AG09309 (cell line): ENCODE measurements at places on chromosomes 6 and 20.

GRCh38 chr6:154907291-154907690, 87.8 kb upstream of the TIAM2 start:
- DNase-seq = no peak

DNA sequence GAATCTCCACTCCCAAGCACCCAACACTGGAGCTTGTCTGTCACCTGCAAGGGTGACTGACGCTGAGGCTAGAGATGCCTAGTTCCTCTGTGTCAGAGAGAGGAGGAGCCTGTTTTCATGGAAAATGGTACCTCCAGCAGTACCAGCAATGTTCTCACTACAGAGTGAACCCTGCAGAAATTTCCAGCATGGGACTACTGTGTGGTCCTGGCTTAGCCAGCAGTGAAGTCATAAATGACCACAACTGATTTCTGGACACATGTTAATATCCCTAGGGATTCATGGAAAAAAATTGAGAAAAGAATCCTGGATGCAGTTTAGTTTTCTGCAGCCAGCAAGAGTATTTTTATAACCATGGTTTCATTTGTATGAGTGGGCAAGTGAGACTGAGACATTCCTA, 468.1 kb downstream of the CD83 start:
- DNase-seq = no peak

- no peak for DNase-seq
Measured at GRCh38 chr20:16539280-16540021, 33.8 kb downstream of the KIF16B start.

GRCh38 chr6:44297063-44298038, 15.8 kb downstream of the AARS2 start:
- DNase-seq = no peak

DNA sequence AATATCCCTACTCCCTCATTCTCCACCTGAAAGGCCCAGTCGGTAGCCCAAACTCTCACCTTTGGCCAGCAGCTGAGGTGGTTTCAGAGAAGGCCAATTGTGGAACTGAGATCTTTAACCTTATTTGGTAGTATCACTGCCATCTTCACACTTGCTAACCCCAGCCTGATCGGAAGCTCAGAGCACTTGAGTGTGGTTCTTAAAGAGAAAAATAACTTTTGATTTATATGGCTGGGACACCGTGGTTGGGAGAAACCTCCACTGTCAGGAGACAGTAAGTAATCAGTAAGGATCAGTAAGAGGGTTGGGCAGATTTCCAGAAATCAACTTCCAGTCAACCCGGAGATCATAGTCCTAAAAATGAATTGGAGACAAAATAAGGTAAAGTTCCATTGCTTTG, 22.8 kb upstream of the PRSS16 start:
- DNase-seq = no peak

- no peak for DNase-seq
Measured at GRCh38 chr6:13432526-13433184, 54.7 kb downstream of the GFOD1 start.

- no peak for DNase-seq
Measured at GRCh38 chr6:168562576-168563151, 121.7 kb downstream of the SMOC2 start.

GRCh38 chr6:107658920-107659865, 164.9 kb downstream of the SCML4 start:
- no peak for DNase-seq

DNA sequence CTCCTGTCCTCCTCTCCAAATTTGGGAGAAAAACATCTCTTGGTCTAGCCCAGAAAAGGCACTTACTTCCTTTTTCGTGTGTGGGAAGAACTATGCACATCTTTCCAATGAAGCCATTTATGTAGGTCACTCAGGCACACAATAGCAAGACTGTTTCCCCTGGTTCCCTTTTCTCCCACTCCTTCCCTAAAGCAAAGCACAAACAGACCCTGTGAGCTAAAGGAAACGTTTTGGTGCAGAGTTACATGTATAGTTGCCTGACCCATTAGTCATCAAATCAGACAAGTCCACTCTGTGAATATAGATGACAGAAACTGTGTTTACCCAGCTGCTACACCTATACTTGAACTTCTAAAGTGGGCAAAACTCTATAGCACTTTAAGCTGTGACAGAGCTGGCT, 474.6 kb downstream of the COL12A1 start:
- DNase-seq = no peak

DNA sequence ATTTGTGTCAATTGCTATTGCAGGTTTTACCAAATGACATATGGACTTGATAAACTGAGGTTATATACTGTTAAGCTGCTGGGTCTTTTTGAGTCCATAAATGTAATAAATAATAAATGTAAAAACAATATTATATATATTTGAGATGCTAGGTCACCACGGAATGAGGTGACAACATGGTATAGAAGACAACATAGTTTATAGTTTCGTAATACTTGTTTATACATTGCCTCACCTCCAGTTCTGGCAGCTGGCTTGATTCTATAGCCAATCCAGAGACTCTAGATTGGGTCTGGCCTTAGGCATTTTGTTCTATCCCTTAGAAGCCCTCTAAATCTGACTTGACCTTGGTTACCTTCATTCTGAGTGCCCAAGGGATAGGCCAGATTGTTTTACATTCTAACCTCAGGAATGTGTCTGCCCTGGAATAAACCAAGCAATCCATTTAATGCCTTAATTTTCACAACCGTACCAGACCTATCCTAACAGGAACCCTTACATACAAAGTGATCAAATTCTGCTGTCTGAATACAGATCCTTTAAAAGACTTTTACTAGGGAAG, 61.5 kb upstream of the STXBP5 start:
- DNase-seq = no peak

GRCh38 chr6:103273048-103273447, 1586.7 kb downstream of the HACE1 start:
- no peak for DNase-seq

- DNase-seq = peak; percentile 17
Measured at GRCh38 chr6:12160326-12160725, 129.8 kb upstream of the EDN1 start.

DNA sequence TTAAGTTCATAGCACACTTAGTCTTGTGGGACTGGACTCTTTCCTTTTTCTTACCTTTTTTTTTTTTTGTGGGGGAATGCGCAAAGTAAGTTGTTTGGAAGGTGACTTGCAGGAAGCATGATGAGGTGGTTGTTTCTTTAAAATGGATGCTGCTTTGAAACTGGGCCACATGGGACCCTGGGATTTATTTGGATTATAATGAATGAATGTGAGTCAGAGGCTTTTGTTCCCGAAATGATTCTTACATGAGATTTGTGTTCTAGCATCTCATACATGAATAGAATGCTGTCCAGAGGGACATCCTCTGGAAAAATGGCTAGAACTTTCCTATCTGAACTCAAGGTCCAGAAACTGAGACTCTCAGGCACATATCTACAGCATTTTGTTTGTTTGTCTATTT, 236.6 kb upstream of the RNF24 start:
- no peak for DNase-seq

- DNase-seq = peak; percentile 52
Measured at GRCh38 chr20:25223179-25223661, 24.7 kb upstream of the PYGB start.

- DNase-seq = no peak
Measured at GRCh38 chr6:24990944-24991809, 55.4 kb upstream of the RIPOR2 start.

DNA sequence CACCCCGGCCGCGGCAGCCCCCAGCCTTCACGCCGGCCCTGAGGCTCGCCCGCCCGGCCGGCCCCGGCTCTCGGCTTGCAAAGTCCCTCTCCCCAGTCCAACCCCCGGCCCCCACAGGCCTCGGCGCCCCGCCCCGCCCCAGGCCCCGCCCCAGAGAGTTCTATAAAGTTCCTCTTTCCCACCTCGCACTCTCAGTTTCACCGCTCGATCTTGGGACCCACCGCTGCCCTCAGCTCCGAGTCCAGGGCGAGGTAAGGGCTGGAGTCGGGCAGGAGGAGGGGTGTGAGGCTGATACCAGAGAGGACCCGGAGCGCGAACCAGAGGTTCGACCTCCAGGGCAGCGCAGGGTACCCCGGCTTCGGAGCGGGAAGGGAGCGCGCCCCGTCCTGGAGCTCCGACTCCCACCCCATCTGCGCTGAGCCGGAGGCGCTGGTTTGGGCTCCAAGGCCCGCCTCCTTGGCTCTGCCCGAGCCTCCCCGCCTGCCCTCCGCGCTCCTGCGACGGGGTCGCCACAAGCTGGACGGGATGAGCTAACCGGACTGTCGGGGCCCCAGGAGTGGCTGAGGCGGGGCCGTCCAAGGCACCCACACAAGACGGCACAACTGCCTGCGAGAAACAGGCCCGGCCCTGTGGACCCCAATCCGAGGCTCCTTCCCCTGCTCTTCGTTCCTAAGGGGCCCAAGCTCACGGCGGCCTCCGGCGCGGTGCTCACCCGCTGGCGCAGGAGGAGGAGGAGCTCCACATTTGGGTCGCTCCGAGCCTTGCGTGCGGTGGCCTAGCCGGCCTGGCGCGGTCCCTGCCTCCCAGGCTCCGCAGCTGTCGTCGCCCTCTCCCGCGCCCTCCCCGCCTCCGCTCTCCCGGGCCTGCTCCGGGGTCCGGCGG, at the start of gene IRF4:
Gene IRF4, plus strand, starts transcription at position 194 of the 882 bp plus-strand sequence. CDS start 1,401 bp downstream, outside the sequence.
- no peak for DNase-seq

GRCh38 chr6:37210313-37210968, 40.5 kb downstream of the PIM1 start:
- DNase-seq = peak; percentile 46

GRCh38 chr20:47070176-47070575, 175.5 kb downstream of the EYA2 start:
- DNase-seq = peak; percentile 16

GRCh38 chr6:23245572-23245971, 676.2 kb downstream of the HDGFL1 start:
- DNase-seq = peak; percentile 62

DNA sequence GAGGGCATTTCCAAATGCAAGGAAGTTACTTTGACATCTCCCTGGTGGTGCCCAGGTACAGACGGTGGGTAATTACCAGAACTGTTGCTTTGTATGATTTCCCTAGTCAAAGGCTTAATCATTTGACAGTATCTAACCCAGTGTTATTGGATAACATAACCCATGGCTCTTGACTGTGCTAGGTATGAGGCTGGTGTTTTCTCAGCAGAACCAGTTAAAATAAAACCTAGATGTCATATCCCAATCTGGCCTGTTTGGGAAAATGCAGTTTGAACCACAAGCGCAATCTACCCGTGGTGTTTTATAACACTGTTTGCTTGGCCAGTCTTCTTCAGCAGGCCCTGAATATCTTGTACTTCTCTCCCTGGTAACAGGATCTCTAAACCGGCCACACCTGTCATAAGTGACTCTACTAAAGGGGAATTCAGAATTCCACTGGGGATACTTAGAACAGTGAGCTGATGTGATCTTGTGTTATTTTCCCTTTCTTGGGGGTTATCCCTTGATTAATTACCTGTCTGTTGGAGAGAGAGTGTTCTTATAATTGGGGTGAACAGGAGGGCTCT, 32.8 kb downstream of the PPP1R14C start:
- no peak for DNase-seq

DNA sequence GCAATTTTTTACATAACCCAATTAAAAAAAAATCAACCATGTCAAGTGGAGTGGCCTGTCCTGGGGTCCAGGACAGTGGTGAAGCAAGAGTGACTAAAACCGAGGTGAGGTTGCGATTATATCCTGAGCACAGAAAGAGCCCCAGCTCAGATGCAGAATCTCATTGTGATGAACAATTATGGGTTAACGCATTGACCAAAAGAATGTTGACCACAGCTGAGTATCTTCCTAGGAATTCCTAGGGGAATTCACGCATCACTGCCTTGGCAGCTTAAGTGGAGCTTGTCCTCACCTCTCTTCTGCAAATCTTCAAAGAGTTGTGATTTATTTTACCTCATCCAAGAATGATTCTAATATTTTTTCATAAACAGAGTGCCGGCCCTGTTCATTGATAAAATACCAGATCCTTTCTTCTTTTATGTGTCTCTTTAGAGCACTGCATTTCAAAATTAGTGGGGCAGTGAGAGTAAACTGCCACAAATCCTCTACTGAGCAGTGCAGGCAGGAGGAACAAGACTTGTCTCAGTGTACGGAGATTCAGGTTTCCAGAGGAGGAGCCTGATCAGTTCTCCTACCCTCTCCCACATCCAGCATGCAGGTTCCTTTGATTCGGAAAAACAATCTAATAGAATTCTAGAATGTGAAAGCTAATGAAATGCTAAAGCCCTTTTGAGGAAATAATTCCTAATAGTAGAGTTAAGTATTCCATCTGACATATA, 60.1 kb upstream of the ZNF184 start:
- DNase-seq = no peak

DNA sequence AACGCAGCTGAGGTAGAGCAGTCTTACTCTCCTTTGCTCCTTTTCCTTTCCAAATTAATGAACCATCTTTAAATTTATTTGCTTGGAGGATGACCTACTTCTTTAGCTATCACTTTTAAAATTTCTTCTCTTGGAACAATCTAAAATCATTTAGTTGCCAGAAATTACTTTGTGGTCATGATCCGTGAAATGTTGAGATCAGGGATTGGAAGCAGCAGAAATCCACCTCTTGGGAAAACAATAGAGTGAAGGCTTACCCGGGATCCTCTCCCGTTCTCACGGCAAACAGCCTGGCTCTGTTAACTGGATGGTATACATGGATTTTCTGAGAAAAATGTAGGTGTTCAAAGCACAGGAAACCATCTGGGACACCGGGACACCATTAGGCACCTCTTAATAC, 7.7 kb downstream of the AKAP12 start:
- no peak for DNase-seq

DNA sequence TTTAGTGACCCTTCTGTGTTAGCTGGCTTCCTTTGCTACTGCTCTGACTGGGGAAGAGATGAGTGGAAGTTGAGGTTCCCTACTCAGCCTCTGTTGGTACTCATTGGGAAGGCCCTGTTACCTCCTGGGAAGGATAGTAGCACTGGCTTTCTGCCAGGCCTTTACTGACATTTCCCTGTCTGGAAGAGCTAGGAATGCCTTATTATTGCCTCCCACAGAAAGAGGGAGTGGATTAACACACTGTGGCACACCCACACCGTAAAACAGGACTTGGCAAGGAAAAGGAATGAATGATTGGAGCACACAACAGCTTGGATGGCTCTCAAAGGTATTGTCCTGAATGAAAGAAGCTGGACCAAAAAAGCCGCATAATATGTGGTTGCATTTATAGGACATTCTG, 12.2 kb downstream of the ZNF831 start:
- no peak for DNase-seq

DNA sequence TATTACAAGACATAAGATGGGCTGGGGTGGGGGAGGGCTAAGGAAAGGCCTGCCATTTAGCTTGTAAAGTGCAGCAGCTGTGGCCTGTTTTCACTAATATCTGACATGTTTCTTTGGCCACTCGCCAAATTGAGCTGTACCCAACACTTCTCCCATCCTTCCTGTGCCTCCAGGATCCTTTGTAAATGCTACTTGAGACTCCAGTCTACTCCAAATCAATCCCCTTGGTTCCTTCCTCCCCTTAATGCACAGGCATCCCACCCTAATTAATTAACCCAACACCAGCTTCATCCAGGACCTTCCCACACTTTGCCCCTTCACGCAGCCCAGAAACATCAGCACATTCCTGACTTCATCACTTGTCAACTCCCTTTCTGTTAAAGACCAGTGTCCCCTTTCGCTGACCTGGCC, 55.0 kb upstream of the TCF21 start:
- DNase-seq = no peak

- DNase-seq = no peak
Measured at GRCh38 chr6:34227761-34228421, 8.8 kb upstream of the HMGA1 start.

GRCh38 chr20:420721-421574, 12.8 kb downstream of the RBCK1 start:
- DNase-seq = no peak
